ENCODE measurements at places on chromosomes 3 and 15.

DNA sequence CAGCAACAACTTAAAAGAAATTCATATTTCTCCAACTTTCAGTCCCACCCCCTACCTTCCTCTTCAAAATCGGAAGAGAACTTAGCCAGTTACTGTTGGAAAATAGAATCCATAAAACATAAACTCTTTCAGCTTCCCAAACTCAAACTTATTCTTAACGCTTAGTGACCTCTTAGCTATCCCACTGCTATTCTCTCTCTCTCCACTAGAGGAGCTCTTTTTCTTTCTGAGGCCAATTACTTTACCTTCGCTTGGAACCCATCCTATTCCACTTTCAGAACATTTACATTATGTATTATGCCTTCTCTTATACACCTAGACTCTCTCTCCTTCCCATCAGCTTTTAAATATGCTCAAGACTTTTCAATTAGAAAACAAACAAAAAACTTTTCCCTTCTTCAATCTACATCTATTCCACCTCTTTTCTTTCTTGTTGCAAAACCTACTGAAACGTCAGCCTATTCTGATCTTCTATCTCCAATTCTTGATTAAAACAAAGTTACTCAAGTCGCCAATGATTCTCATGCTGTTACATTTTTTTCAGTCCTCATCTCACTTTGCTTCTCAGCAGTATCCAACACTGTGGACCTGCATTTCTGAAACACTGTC is 13.4 kb upstream of the GHSR start:
- DNase-seq: peak; percentile 55

DNA sequence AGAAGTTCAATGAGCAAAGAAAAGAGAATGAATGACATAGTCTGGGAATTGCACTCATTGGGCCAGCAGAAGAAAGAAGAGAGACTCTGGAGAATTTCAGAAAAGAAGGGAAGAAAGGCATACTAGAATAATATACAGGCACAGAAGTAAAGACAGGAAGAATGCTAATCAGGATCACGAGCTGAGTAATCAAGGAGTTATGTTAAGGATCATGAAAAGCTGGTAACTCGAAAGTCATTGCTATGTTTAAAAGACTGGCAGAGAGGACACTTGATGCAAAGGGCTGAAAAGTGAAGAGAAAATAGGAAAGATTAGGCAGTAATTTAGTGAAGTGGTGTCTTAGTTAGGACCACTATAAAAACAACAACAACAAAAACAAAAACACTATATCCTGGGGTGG is 284.1 kb downstream of the ZBBX start:
- no peak for DNase-seq

DNA sequence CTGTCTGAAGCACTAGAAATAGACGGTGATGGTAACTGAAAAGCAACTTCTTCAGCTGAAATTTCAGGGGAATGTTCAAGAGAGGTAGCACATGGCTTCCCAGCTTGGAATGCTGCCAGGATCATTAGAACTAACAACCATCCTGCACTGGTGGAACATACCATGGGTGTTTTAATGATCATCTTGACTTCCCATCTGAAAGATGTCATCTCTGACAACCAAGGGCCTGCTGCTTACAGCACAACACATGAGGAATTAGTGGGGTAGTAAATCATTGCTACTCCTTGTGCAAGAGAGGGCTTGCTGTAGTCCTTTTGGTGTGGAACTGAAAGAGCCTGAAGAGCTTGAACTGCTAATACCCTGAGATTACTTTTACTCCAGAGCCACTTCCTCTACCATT is 853.7 kb downstream of the MCTP2 start:
- no peak for DNase-seq

GRCh38 chr15:23035964-23036566 is 3.3 kb downstream of the TUBGCP5 start:
- peak; percentile 65 for DNase-seq

DNA sequence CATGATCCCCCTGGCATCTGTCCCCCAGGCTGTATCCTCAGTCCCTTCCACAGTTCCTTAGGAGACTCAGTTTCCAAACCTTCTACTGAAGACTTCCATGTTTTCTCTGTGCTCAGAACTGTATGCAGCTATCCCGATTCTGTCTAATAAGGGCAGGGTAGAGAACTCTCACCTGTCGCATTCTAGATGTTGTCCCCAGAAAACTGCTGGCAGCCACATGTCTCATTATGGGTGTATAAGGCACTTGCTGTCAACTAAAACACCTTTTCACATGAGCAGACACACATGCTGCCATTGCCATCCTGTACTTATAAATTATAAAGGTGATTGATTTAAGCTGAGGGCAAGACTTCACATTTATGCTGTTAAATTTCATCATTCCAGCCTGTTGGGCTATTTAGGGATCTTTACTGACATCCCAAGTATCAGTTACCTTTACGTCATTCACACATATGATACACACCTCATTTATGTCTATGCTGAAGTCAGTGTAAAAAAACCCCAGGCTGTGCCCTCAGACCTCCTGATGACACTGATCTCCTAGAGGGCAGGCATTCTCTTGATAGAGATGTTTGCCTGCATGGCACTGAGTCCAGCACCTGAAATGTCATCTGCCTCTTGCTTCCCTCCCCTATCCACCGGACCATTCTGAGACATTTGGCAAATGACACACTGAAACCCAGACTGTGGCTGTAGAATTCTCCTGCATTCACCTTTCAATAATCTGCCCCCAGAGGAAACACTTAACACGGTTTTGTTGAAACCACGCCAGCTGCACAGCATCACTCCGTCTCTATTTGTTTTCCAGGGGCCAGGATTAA is 35.8 kb downstream of the BTD start:
- no peak for DNase-seq
